GM04503 (cell line): ENCODE measurements at places on chromosomes 2 and 18.

- DNase-seq, result no peak
Measured at GRCh38 chr18:62760403-62760734, 45.0 kb downstream of the PHLPP1 start.

- no peak for DNase-seq
Measured at GRCh38 chr2:149489452-149489851, 98.1 kb downstream of the MMADHC start.

DNA sequence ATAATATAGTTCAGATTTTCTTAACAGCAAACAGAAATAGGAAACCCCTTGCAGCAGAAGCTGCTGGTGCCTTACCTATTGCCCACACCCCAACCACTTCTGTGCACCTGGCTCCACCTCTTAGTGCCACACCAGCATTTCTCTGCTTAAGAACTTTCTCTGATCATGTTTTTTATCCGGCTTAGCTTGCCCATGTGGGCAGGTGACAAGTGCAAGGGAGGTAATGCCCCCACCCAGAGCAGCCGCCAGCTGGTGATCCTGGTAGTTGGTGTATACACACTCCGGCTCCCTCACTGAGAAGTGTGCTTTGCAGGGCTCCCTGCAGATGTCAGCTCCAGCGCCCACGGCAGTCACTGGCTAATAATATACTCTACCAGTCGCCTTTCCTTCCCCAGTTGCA is 126.3 kb downstream of the ALPK2 start:
- DNase-seq, result no peak

- DNase-seq, result no peak
Measured at GRCh38 chr2:157404363-157404762, 39.5 kb downstream of the CYTIP start.

GRCh38 chr2:75064691-75065396 is 106.4 kb downstream of the POLE4 start:
- no peak for DNase-seq

DNA sequence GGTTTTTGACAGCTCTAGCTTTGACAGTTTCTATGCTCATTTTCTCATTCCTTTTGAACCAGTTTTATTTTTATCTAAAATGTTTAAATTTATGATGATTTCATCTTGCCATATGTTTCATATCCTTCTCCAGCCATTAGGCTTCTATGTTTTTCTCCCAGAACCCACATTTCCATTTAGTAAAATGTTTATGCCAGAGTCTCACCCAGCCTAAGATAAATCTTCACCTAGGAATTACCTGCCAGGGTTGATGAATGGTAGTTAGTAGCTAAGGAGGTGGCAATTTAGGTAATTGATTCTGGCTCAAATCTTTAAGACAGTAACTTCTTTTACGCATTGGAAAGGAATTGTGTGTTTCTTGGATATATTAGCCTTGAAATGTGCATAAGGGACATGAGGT is 83.6 kb downstream of the PRKRA start:
- no peak for DNase-seq

- no peak for DNase-seq
Measured at GRCh38 chr18:73594749-73595148, 552.9 kb downstream of the FBXO15 start.

- no peak for DNase-seq
Measured at GRCh38 chr18:62199629-62200028, 12.6 kb downstream of the RELCH start.

DNA sequence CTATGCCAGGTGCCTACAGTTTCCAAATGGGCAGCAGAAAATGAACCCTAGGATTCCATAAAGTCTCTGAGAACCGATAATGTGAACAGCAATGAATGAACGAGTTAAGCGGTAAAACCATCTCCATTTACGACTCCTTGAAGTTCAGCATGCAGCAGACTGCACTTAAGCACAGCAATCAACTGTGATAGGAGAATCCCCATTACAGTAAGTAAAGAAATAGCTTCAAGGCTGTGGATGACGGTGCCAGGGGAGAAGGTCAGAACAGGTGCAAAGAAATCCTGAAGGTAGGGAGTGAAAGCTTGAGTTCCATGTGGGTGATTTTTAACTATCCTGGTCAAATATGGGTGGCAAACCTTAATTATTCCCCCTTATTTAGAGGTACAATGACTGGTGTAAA is 444.4 kb downstream of the NCKAP5 start:
- no peak for DNase-seq

- no peak for DNase-seq
Measured at GRCh38 chr2:74571058-74571457, 16.5 kb downstream of the DOK1 start.

- no peak for DNase-seq
Measured at GRCh38 chr2:65658881-65659280, 226.5 kb upstream of the SPRED2 start.

GRCh38 chr2:40028792-40029488 is 249.9 kb upstream of the THUMPD2 start:
- no peak for DNase-seq

DNA sequence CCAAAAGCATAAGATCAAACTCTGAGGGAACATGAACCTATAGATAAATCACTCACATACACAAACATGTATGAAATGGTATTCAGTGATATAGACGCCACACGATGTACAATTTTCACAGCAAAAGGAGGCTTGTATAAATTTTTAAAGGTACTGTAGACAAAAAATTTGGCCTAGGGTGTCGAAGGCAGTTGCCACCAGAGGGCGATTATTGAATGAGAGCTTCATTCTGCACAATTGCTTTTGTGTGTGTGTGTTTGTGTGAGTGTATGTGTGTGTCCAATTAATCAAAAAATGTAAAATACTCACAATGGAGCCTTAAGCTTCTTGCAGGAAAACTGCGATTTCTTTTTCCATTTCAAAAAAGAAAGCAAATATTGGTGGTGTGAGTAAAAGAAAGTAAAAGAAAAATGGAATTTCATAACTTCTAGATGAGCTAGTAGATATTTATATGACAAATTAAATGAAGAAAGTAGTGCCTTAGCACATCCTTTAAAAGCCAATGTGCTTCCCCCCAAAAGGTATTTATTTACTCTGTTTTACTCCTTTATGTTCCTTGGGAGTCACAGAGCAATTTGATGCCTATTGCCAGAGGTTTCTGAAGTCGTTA is 800.1 kb downstream of the SATB2 start:
- DNase-seq, result no peak

DNA sequence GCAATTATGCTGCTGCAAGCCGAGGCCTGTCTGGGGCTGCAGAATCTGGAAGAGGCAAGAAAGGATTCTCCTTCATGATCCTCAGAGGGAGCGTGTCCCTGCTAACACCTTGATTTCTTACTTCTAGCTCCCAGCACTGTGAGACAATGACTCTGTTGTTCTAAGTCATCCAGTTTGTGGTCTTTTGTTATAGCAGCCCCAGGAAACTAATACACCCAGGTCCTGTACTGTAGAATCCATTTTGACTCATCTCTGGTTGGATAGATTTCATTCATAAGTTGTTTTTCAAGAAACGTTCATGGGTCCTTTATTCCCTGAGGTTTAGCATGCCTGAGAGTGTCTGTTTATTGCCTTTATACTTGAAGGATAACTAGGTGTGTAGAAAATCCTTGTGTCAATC is 112.7 kb downstream of the TMEM17 start:
- DNase-seq, result no peak

- no peak for DNase-seq
Measured at GRCh38 chr2:37576831-37577230, 94.6 kb downstream of the CDC42EP3 start.

- no peak for DNase-seq
Measured at GRCh38 chr2:181264441-181264840, 192.7 kb upstream of the ITGA4 start.

DNA sequence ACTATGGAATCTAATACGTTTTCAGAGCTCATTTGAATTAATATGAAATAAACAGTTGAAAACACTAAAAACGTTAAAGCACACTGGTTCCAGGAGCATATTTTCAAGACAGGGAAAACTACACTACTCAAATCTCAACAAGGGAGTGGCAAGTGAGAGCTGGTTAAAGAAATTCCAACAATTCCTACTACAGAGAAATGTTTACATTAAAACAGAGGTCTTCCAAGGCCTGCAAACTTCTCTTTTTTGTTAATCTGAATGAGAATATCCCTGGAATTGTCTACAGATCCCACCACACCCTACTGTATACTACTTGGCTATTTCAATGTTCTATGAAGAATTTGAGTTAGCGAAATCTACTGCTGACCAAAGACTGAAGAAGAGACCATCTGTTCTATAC is 231.5 kb downstream of the ZEB2 start:
- DNase-seq, result no peak

DNA sequence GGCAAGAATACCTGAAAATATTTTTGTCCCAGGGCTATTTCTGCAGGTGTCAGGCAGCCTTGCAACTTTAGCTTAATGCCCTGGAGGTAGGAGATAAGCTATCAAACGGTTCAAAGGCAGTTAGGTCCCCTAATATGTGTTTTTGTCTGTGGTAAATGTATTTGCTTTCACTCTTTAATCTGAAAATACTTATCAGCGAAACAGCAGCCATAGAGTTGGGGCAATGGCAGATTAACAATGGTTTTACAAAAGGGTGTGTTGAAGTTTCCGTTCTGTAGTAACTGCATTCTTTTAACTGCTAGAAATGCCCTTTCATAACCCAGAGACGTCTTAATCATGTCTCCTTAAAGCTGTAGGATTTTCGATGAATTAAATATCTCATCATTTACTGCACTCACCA is 265.0 kb upstream of the TRIB2 start:
- DNase-seq, result no peak

- DNase-seq, result no peak
Measured at GRCh38 chr2:3493615-3494007, 25.7 kb downstream of the ADI1 start.

GRCh38 chr2:70014959-70015358 is 53.5 kb upstream of the ASPRV1 start:
- DNase-seq, result no peak

DNA sequence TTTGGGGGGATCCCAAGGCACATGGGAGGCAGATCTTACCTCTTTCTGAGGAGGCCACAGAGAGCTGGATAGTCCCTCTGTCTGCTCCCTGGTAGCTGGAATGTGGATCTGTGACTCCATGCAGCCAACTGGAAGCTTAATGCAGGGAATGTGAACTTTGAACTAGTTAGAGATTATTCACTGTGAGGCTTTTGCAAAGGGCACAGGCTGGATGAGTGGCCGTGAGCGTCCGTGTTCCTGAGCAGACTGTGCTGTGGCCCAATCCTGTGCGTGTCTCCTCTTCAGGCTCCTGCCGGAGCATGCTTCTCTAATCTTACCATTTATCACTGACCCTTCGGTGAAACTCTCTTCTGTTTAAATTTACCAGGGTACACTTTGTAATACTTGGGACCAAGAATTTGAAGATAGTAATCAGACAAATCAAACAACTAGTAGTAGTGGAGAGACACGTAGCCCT is 187.6 kb downstream of the PTPRM start:
- DNase-seq, result no peak

DNA sequence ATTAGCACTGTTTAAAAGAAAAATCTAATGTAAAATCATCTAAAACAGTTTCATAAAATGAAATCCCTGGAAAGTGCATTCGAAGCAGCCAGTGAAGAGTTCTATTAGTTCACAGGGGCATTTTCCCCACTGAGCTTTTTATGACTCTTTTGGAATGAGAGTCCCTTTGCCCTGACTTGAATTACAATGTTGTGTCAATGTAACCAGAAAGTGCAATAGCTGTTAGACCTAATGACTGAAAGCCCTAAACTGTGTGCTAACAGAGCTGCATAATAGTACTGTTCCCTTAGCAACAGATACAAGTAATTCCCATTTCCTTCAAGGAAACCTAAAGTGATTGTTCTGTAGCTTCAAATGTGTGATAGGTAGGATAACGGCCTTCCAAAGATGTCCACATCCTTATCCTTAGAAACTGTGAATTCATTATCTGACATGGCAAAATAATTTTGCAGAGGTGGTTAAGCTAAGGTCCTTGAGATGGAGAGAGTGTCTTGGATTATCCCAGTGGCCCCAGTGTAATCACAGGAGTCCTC is 134.4 kb downstream of the L3MBTL4 start:
- no peak for DNase-seq

GRCh38 chr2:28201671-28202180 is 190.9 kb upstream of the FOSL2 start:
- DNase-seq, result no peak

DNA sequence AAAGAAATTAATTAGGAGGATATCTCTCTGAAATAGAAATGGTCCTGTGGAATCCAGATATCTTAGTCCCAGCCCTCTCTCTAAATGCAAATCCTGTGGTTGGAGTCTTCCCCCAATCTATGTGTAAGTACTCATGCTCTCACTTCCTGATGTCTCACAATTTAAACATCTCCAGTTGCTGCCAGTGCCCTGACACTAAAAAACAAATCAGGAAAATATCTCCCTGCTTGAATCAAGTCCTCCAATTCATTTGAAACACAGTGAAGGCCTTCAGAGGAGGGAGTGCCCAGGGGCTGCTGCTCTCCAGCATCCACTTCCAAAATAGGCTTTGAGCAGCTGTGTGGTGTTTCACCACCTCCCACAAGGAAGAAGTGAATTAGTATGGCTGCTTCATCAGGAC is 413.8 kb downstream of the RAD51AP2 start:
- DNase-seq, result no peak

- DNase-seq, result no peak
Measured at GRCh38 chr2:170365686-170366085, 187.7 kb downstream of the MYO3B start.

DNA sequence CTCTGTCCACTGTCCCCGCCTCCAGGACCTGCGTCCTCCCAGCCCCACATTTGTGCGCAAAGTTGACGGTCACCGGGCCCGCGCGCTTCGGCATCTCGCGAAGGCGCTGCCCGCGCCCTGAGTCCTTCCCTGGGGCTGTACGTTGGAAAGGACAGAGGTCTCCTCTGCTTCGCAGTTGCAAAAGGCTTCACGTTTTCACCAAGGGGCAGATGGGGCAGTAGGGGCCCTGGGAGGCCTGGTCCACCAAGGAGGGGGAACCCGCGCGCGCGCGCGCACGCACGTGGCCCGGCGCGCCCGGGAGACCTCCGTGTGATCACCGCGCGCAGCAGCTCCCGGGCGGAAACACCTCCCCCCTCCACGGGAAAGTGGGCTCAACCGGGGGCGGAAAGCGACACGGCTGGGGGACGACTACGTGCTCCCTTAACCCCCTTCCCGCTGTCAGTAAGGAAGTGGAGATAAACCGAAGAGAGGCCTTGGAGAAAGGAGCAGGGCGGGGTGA is 21.9 kb downstream of the TEX44 start:
- DNase-seq, result no peak

GRCh38 chr2:176507786-176508185 is 238.5 kb downstream of the MTX2 start:
- DNase-seq, result no peak

GRCh38 chr2:101847661-101848339 is 144.0 kb upstream of the IL1R2 start:
- no peak for DNase-seq

GRCh38 chr2:217905896-217906295 is 96.9 kb downstream of the TNS1 start:
- no peak for DNase-seq

DNA sequence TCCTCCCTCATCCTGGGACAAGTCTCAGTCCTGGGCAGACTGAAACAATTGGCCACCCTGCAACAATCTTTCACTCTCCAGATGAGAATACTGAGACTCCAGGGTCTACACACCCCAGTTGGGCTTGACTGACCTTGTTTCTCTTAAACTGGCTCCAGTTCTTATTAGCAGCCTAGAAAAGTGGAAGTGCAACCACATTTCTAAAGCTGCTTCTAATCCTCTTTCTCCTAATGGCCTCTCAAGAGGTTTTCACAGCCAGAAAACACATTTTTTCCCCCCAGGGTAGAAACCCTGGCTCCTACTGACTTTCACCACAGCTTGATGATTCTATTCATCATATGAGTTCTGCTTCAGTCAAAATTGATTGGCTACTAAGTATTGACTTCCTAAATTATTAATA is 45.8 kb downstream of the SLC4A5 start:
- no peak for DNase-seq
